ENCODE measurements at places on chromosomes 12 and 14.

DNA sequence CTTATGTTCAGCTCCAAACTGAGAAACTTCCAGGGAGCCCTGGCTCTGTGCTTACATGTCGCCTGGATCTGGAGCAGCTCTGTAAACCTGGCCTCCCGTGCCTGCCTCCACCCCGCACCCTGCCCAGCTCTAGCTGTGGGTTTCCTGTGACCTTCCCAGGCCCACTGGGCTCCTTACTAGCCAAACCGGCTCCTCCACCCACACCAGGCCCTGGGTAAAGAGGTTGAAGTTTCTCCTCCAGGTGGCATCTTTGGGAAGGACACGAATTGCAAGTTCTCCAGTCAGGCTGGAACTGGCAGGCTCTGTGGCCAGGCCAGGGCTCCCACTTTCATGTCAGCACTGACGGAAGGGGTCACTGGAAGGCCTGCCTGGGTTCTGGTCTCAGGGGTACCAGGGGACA, 60.9 kb upstream of the ZFP36L1 start:
- DNase-seq, result no peak

- DNase-seq, result no peak
Observed at GRCh38 chr12:118151755-118152154, 15.8 kb downstream of the PEBP1 start.

GRCh38 chr12:65497660-65498059, 219.2 kb downstream of the MSRB3 start:
- DNase-seq, result no peak

- DNase-seq, result no peak
Observed at GRCh38 chr14:96090441-96091148, 51.4 kb downstream of the C14orf132 start.

- DNase-seq, result no peak
Observed at GRCh38 chr12:124829708-124830304, 33.9 kb downstream of the SCARB1 start.

DNA sequence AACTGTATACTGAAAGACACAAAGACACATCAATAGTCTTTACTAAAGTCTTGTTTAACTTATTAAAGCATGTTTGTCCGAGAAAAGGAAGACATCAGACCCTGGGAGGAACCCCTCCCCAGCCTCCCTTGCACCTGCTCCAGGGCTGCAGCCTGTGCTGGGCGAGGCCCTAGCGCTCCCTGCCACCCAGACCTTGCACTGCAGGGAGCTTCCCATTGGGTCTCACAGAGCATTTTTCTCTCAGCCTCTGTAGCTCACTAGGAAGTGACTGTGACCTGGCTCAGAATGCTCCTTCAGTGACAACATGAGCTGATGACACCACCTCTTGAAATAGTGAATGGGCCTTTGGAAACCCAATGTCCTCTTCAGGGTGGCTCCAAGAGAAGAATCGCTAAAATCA, 461.2 kb downstream of the TMEM121 start:
- no peak for DNase-seq

- DNase-seq, result no peak
Observed at GRCh38 chr14:72613231-72613974, 280.5 kb downstream of the DPF3 start.

DNA sequence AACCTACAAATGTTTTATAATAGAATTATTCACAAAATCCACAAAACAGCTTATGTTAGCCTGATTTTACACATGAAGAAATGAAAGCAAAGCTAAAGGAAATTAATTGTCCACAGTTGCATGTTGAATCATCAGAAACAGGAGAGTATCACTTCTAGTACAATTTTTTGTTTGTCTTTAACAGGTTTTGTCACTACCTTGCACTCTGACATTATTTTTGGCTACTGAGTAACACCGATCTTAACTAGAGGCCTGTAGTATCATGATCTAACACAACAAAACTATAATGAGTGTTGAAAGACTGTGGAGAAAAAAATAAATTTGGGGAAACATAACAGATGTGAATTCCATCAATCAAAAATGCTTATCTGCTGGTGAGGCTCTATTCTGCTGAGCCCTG, 60.1 kb downstream of the TAOK3 start:
- no peak for DNase-seq

GRCh38 chr12:1044696-1045095, 53.7 kb downstream of the ERC1 start:
- no peak for DNase-seq

DNA sequence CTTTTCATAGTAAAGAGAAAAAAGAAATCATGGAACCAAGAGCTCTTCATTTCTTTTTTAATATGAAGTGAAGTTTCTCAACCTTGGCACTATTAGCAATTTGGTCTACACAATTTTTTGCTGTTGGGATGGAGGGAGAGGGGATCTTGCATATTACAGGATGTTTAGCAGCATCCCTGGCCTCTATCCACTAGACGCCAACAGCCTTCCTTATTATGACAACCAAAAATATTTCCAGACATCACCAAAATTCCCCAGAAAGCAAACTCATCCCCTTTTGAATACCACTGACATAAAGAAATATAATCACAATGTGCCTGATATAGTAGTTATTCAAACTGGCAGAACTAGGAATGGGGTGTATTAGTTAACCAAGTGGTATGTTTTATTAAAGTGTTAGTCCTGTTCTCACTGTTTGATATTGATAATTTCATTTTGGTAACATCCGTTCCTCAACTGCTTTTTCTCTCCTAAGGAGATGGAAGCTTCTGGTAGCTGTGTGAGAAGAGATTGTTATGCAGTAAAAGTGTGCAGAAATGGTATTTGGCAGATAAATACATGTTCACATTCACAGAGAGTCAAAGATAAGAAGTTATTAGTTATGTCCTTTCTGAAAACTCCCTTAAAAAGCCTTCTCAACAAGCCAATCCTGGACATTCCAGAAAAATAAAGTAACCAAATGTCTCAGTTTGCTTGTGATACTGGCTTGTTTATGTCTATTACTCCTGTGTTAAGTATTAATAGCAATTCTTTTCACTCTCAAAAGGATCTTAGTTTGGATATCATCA, 699.9 kb downstream of the C12orf50 start:
- no peak for DNase-seq

DNA sequence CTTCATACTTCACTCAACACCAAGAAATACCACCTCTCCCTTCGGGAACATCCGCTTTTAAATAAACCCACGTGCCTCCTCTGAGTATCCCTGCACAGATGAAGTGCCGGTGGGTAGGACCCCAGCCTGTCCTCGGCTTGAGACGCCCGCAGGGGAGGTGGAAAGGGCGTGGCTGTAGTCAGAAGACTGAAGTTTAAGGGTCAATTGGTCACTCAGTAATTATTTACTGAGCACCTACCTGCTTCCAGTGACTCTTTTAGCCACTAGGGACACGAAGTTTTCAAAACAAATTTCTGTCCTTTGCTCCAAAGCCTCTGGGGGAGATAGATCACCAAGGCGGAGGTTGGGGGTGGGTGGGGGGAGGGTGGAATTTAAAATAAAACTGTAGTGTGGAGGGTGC, 309.4 kb downstream of the VRK1 start:
- no peak for DNase-seq

Data from stimulated activated CD4-positive, alpha-beta T cell treated with anti-CD3 and anti-CD28 coated beads, TNF-alpha, amount 100 ng/mL, for 1 hour (primary cell).